ENCODE measurements at places on chromosomes 7 and 10. TPM values are rescaled to one million over a fixed set of nuclear protein-coding genes. Genes with fewer than 3 reads are reported as not detected.
A peak's percentile ranks its signal among the peaks of the same experiment; 100 is the strongest.

GRCh38 chr7:102193806-102194205, 92.9 kb upstream of the SH2B2 start:
- no peak overlapping the region for H3K27ac ChIP-seq
- no peak overlapping the region for H3K4me3 ChIP-seq
- H3K4me1 ChIP-seq = peaks cover 13% of the 10 kb centered on the region
- DNase-seq = no peak

DNA sequence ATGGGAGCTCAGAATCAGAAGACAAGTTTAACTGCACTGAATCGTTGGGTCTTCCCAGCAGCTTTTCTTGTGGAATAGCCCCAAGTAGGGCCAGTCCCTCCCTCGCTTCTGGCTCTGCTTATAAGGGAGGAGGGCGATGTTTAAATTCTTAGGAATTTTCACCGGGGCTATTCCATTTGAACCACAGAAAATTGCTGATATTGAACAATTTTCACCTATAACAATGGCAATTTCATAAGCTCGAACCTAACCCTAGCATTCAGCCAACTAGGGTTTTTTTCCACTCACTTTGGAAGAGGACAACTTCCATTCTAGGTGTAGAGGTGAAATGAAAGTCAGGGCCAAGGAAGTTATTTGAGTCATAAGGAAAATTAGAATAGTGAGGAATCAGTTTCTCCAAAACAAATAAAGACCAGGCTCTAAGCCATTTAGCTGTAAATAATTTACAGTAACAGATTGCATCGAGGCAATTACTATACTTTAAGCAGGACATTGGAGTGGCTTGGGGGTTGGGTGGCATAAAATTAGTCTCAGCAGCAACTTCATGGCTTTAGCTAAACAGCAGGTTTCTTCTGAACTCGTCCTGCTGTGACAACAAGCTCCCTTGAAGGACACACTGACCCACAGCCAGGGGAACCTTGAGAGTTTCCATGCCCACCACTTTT, 1.5 kb upstream of the ATP6V0A4 start:
- H3K27me3 ChIP-seq = no peaks in the 10 kb centered on the region
- H3K4me3 ChIP-seq = no peak overlapping the region
- no peak overlapping the region for H3K27ac ChIP-seq
- H3K36me3 ChIP-seq = no peaks in the 10 kb centered on the region
- DNase-seq = no peak

- no peak for DNase-seq
- 0 out of 2 replicates have a peak, but pooled peaks cover 11% of the 10 kb centered on the region for H3K4me1 ChIP-seq
- H3K4me3 ChIP-seq = no peak overlapping the region
- H3K27me3 ChIP-seq = no peaks in the 10 kb centered on the region
Observed at GRCh38 chr10:58921421-58921855, 255.0 kb upstream of the PHYHIPL start.

DNA sequence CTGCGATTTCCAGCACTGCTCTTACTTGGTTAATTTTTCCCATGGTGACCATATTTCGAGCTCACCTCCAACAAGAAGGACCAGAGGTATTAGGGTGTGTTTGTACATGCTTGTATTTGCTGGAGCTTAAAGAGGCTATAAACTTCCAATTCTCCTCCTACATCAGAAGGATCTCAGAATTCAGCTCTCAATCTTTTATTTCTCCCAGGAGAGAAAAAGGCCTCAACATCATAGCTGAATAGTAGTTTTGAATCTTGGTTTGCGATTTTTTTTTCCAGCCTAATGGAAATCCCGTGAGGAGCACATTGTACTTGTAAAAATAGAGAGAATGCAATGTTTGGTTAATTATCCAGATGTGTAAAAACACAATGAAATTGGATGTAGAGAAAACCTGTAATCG, 69.7 kb downstream of the CPVL start:
- H3K27ac ChIP-seq = no peak overlapping the region
- H3K27me3 ChIP-seq = no peaks in the 10 kb centered on the region
- no peak overlapping the region for H3K4me3 ChIP-seq
- H3K36me3 ChIP-seq = no peaks in the 10 kb centered on the region

DNA sequence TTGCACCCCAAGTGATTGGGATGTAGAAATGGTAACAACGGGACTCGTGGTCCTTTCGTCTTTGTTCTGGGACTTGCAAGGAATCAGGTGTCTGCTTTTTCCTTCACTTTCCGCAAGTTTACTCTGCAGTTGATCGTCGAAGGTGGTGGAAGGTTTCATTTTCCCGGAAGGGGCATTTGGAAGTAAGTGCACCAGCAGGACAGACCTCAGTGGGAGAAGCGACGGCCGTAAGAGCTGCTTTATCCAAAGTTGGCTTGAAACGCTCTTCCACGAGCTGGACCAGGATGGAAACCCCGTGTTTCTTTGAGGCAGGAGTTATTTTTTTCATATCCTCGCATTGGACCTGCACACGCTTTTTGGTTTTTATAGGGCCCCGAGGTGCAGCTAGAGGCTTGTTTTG, 1.2 kb downstream of the BRI3 start:
- no peak for DNase-seq
- peak overlapping the region; percentile 83 for H3K4me3 ChIP-seq
- H3K27ac ChIP-seq = no peak overlapping the region
- peaks cover 25% of the 10 kb centered on the region for H3K4me1 ChIP-seq

VSTM4 gene
- 0.23 TPM for total RNA-seq

Measured in GM23338 (cell line).